ENCODE measurements at places on chromosomes 11 and 22. TPM values are rescaled to one million over a fixed set of nuclear protein-coding genes. Genes with fewer than 3 reads are reported as not detected.

ZP1 gene
- not detected for total RNA-seq

KCNJ11 gene
- 0.65 TPM for total RNA-seq

OR6T1 gene
- not detected for total RNA-seq

DNAJC4 gene
- 7.0 TPM for total RNA-seq

PGAP2 gene
- 7.3 TPM for total RNA-seq

OR52N4 gene
- not detected for total RNA-seq

FAM181B gene
- 0.05 TPM for total RNA-seq

P2RY2 gene
- 1.2 TPM for total RNA-seq

CHRM4 gene
- total RNA-seq, result 0.17 TPM

KCNE3 gene
- 1.1 TPM for total RNA-seq

TRIM3 gene
- total RNA-seq, result 19.8 TPM

GSTT2B gene
- total RNA-seq, result 1.4 TPM

KDELR3 gene
- 30.6 TPM for total RNA-seq

TOP3B gene
- 29.6 TPM for total RNA-seq

APOBEC3B gene
- total RNA-seq, result 2.5 TPM

PGA3 gene
- total RNA-seq, result not detected

AMBRA1 gene
- 27.3 TPM for total RNA-seq

SPINDOC gene
- total RNA-seq, result 14.3 TPM

SCGB1A1 gene
- total RNA-seq, result not detected

GLB1L2 gene
- total RNA-seq, result 0.17 TPM

ADM gene
- total RNA-seq, result 569 TPM

ME3 gene
- 37.1 TPM for total RNA-seq

TUBA8 gene
- 1.0 TPM for total RNA-seq

NRIP3 gene
- 1.2 TPM for total RNA-seq

TOB2 gene
- total RNA-seq, result 25.7 TPM

OR52H1 gene
- not detected for total RNA-seq

OR51E2 gene
- not detected for total RNA-seq

OR51F2 gene
- not detected for total RNA-seq

RNF214 gene
- 12.3 TPM for total RNA-seq

CTSF gene
- 27.8 TPM for total RNA-seq

AQP11 gene
- 0.68 TPM for total RNA-seq

ZDHHC5 gene
- 55.9 TPM for total RNA-seq

DEUP1 gene
- total RNA-seq, result not detected

FOXR1 gene
- total RNA-seq, result not detected

SLC22A6 gene
- total RNA-seq, result not detected

SCGB1D4 gene
- total RNA-seq, result not detected

Measured in dermis blood vessel endothelial cell (primary cell).